ENCODE measurements at places on chromosomes 4 and X.

- DNase-seq, result no peak
Observed at GRCh38 chr4:23930750-23931488, 41.1 kb upstream of the PPARGC1A start.

DNA sequence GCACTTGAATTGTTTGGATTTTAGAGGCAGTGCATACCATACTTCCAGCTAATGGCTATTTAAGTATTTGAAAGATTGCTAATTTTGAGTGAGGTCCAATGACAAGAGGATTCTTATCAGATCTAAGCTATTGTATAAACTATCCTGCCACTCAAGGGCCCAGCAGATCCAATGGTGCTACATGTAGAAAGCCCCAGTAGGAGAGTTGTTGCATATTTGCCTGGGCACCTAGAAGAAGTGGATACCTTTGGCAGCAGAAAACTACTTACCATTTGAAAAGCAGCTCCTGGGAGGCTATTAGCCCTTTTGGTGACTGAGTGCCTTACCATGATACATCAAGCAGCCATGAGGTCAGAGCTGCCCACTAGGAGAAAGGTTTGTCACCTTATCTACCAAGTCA lies 447.3 kb downstream of the C4orf33 start:
- DNase-seq, result no peak

DNA sequence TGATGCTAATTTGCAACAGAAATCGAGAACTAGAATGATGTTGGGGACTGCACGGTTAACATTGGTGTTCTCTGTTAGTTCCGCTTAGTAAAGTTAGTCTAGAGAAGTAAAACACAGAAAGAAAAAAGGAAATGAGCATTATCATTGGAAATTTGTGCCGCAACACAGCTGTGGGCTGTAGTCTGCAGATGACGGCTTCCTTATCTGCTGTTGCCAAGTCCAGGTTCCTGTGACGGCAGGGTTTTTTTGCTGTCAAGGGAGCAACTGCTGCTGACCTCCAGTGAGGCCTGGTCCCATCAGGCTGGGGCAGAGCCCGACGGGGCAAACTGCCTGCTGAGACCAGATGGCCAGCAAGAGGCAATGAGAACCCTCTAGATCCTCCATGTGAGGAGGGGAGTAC lies 38.9 kb upstream of the PHEX start:
- no peak for DNase-seq

DNA sequence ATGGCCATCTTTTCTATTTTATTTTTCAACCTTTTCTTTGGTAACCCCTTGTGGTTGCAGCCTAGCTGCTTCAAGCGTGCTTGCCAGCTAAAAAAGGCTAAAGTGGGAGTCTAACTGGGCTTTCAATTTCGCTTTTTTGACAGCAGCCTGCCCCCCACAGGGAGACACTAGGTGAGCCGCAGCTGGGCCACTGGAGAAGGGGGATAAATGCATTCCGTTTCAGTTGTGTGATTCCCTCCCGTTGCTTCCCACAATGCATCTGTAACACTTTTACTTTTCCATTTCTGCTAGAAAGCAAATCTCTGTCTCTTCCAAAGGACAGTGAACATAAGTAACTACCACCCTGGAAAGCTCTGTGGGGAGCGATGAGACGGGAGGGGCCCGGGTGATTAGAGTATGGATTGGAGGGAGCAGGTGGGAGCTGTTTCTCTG lies 86.3 kb upstream of the RAPGEF2 start:
- DNase-seq, result no peak

DNA sequence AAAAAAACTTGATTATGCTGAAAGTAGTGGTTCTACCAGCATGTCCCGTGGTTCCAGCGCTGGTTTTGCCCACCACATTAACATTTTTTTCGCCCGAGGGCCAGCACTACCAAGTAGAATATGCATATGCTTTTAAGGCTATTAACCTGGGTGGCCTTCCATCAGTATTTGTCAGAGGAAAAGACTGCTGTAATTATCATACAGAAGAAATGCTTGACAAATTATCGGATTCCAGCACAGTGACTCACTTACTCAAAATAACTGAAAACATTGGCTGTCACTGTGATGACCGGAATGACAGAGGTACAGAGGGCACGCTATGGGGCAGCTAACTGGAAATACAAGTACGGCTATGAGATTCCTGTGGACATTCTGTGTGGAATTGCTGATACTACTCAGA lies 34.6 kb downstream of the PRPS2 start:
- no peak for DNase-seq

- no peak for DNase-seq
Observed at GRCh38 chrX:53682885-53683555, 3.5 kb downstream of the HUWE1 start.

DNA sequence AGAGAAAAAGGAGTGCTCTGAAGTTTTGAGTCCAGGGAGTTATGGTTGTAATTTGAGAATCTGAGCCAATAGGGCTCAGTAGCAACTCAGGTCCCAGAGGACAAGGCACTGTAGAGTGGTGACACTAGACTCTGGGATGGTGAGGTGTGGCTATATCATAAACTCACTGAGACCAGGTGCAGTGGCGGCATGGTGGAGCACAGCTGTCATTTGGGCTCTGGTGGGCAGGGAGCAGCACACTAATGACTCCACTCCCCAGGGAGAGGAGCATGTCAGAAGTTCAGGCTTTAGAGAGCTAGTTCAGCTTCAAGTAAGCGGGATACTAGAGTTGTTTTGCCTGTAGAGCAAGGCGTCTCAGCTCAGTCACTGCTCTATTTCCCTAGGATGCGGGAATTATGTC lies 165.4 kb upstream of the USP38 start:
- no peak for DNase-seq

DNA sequence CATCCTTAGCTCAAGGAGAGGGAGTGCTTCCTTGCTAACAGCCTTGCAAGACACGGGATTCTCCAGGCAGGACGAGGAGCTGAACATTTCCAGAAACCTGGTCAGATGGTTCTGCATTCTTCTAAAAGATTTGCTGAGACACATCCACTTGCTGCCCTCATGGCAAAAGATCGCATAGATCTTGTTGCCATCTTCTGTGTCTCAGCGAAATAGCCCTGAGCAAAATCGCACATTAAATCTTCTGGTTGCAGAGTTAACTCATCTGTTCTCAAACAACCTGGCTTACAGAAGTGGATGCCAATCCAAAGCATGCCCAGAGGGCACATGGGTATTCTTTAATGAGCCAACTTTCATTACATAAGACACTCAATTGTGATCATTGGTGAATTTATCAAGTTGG lies 167.5 kb downstream of the PRKX start:
- DNase-seq, result no peak

DNA sequence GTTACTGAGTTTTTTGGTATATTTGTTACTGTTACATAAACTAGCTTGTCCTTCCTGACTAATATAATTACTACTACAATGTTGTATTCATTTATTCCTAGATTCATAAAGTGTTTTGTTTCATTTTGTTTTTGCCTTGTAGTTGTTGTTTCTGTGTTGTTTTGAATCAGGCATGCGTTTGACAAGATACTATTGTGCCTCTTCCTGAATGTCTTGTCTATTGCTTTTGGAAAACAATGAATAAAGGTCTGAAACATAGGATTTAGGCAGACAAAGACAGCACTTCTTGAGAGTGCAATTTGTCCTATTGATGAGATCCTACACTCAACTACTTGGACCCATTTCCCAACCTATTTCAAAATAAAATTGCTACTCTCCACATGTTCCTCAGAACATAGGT lies 630.4 kb upstream of the BOD1L1 start:
- DNase-seq, result no peak

GRCh38 chr4:16686195-16686594 lies 212.2 kb downstream of the LDB2 start:
- no peak for DNase-seq

GRCh38 chrX:22534643-22535042 lies 261.9 kb downstream of the CBLL2 start:
- no peak for DNase-seq

DNA sequence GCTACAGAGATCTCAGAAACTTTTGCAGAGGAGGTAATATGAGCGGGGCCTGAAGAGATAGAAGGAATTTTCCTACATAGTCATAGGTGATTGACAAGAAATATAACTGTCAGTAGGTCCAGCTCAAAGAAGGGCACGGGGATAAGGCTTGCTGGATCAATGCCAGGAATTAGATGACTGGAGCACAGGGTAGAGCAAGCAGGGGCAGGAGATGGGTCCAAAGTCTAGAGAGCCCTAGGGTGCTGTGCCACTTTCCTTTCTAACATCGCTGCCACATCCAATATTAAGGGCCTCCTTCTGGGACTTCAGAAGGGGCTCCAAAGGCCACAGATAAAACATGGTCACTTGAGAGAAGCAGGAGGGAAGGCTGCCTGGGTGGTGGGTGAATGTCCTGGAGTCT lies 402.2 kb downstream of the MID1IP1 start:
- no peak for DNase-seq

DNA sequence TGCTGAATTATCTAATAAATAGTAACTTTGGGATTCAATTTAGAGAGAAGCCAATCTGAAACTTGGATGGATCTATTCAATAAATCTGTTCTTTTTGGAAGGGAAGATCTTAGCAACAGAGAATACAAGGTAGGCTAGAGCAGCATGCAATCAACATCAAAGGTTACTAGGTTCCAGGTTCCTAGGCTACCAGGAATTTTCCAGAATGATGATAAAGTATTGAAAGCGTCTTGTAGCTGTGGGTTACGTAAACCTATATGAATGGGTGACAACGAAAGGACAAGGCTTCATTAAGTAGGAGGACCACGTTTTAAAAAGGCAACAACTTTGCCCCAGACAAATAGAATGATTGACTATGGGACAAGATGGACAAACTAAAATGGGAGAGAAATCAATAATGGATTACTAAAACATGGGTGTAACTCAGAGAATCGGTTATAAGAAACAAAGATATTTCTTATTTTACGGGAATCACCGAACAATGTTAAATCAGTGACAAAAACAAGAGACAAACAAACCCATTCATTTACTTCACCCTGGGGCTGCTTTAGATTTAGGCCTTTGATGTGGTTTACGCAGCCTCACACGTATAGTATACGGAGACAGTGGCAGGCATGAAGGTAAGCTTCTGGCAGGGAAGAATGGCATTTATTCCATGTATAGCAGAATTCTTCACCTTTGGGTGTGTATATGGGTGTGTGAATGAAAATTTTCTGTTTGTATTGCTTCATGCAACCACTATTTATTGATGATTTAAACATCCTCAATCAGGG lies 732.6 kb upstream of the PABPC4L start:
- DNase-seq, result no peak

- no peak for DNase-seq
Observed at GRCh38 chrX:138669693-138670092, 41.8 kb downstream of the FGF13 start.

- no peak for DNase-seq
Observed at GRCh38 chrX:101417190-101417589, 9.2 kb downstream of the HNRNPH2 start.

GRCh38 chrX:148501386-148502066 lies 1.1 kb downstream of the AFF2 start:
- no peak for DNase-seq

DNA sequence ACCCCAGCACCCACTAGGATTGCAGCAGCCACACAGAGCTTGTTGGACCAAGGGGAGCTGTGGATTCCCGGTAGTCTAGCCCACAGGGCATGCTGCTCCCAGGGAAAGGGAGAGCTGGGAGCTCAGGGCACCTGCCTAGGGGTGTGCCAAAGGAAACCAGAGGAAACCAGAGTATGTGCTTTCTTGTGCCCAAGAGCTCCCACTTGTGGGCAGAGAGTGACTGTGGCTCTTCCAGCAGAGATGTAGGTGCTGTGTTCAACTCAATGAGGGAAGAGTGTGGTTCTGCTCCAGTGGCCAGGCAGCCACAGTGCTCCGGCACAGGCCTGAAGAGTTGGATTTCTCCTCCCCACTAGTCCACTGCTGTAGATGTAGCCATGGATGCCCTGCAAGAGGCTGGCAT lies 1050.0 kb upstream of the INTU start:
- no peak for DNase-seq

DNA sequence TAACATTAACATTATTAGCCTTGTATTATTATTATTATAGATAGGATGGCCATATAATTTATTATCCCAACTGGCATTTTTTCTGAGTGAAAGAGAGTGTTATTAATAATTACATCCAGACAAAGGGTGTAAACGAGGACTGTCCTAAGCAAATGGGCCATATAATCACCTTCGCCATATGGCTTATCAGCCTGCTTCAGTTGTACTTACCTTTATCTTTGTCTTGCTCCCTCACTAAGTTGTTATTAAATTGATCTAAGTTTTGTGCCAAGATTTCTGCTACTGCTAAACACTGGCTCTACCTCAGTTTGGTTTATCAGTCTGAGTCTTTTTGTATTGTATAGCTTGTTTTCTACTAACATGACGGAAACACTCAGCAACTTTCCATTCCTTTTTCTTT lies 76.9 kb downstream of the STIM2 start:
- no peak for DNase-seq

- no peak for DNase-seq
Observed at GRCh38 chr4:11881947-11882346, 453.3 kb upstream of the HS3ST1 start.

DNA sequence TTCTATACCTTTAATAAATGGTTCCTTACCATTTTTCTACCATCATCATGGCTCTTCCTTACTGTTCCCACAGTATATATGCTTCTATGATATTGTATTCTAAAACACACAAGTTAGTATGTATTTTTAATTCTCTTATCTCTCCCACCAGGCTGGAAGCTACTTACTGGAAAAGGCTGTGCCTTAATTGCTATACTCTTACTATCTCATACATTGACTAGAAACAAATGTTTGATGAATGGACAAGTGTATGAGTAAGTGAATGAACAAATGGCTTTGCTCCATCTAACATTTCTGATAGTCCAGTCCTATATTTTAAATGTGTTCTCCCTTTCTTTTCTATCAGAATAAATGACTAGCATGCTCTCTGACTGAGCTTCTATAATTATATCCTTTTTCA lies 320.8 kb upstream of the RASGEF1B start:
- DNase-seq, result no peak
